Activated CD4-positive, alpha-beta T cell treated with anti-CD3 and anti-CD28 coated beads for 1 hour (primary cell): ENCODE measurements at places on chromosomes 16 and 17.

DNA sequence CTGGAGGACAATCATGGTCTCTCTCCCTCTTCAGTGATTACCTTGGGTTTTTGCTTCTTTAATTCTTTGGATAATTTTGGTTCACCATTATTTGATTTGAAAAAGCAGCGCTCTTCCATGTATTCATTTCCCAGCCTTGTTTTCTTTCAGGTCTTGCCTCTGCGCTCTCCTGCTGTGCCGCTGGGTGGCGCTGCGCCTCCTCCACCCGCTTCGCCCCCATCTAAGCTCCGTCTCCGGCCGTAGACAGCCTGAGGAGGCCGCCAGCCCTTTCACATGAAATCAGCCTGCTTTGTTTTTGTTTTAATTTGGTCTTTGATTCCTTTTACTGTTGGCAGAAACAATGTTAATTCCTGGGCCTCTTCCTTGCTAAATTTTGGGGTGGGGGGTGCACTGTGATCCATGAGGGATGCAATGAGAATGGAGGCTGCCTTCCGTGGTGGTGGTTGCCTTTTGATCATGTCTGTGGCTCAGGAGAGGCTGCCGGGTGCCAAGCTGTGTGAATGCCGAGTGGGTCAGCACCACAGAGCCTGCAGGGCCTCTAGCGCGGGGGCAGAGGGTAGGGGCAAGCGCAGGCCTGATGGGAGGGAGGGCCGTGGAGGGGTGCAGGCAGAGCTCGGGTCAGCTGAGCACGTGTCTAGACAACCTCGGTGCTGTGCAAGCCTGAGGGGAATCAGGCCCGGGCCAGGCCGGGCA is 64.1 kb downstream of the PLD6 start:
- DNase-seq = peak; percentile 29

DNA sequence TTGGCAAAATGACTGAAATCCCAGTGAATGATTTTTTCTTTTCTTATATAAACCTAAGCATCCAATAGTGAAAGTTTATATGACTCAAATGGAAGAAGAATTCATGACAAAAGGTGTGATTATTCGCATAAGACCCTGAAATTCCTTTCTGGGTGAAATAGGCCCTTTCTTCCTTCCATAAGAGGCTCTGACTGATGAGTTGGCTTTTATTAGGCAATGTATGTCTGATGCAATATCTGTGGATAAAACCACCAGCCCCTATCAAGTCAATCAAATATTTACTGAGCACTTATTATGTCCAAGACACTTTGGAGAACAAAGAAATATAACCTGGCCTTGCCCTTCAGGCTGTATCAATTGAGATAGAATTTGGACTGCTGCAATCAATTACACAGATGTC is 316.6 kb downstream of the CDH13 start:
- DNase-seq = no peak

DNA sequence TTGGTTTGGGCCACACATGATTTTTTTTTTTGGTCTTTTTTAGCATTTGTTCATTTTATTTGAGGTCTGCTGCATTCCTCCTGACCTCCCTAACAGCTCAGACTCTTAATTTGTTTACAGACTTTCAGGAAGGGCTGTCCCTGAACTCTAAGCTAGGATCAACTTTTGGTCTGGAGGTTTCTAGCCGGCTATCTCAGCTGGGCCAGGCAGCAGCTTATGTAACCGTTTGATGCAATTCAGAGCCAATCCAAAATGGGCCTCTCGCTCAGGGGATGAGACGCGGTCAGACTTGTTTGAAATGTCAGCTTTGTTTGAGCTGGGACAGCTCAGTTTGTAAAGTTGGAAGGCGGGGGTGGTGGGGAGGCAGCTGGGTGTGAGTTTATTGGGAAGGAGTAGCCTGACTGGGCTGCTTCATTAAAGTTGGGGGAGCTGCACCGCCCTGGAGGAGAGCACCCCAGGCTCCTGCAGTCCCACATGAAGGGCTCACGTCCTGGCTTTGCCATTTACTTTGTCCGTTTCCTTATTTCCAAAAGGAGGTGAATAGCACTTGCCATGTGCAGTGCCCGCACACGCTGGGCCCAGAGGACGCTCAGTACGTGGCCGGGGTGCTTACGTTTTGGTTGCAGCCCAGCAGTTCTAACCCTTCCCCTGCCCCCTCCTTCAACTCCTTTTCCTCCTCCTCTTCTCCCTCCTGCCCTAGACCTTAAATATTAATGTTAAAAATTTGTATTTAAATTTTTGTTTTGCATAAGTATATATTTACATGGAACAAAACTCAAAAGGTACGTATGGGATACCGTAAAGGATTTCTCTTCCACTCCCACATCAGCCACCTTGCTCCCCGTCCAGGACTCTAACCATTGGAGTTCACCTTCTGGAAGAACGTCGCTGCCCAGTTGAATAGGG is 121.2 kb downstream of the SNX29 start:
- no peak for DNase-seq

GRCh38 chr17:63946440-63947363 is 14.6 kb upstream of the CD79B start:
- peak; percentile 35 for DNase-seq

DNA sequence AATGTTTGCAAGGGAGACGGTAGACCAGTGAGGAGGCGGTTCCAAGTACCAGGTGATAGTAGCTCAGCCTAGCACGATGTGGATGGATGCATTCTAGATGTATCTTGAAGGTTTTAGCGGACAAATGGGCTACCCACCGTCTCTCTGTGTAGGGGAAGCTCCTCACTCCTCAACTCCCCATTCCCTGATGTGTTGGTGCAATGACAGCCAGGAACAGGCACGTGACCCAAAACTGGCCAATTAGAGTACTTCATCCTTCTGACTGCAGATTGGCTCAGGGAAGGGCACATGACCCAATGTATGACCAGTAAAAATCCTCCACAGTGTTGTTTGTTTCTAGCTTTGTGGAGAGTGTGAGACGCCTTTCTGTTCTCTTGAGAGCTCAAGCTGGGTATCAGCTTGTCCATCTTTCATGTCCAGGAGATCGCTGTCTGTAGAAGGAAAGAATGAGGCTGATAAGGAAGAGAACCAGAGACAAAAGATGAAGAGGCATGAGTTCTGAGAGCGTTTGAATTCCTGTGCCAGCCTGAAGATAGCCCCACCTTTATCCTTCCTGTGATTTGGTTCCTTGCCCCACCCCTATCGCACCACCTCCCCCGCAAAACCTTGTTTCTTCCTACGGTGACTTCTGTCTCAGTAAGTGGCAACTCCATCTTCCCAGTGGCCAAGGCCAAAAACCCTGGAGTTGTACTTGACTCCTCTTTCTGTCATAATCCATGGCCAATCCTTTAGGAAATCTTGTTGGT is 2.3 kb upstream of the BORCS6 start:
- no peak for DNase-seq

DNA sequence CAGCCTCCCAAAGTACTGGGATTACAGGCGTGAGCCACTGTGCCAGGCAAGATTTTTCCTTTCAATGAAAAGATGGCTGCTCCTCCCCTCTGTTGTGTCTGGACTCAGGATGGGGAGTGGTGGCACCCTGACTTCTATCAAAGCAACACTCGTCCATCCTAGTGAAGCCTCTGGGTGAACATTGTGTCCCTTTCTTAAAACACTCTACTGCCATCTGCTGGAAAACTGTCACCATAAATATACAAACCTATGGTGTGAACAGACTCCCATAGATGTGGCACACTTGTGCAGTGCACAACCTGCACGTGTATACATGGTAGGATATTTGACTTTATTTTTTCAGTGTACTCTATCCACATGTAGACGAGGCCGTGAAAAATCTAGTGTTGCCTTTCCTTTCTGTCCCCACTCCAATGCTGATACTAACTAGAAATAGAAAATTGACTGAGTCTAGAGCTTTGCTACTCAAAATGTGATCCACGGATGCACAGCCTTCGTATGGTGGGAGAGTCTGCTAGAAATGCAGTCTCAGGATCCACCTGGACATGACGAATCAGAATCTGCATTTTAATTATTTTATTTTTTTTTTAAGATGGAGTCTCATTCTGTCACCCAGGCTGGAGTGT is 55.9 kb upstream of the PLCG2 start:
- DNase-seq = no peak

DNA sequence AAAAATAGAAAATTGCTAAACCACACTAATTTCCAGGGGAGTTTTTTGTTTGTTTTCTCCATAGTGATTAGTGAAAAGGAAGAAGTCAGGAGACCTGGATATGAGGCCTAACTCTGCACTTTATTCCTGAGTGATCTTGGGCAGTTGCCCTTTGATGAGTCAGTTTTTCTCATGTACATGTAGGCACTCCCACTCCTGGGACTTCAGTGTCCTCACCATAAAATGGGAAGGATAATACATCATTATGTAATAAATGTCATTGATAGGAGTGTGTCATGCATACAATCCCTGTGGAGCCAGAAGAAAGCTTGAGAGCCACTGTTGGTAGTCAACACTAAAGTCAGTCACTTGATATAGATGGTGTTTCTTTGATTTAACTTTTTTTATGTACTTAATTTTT is 32.5 kb downstream of the WIPF2 start:
- DNase-seq = no peak

GRCh38 chr16:12193692-12194091 is 217.2 kb downstream of the SNX29 start:
- no peak for DNase-seq

DNA sequence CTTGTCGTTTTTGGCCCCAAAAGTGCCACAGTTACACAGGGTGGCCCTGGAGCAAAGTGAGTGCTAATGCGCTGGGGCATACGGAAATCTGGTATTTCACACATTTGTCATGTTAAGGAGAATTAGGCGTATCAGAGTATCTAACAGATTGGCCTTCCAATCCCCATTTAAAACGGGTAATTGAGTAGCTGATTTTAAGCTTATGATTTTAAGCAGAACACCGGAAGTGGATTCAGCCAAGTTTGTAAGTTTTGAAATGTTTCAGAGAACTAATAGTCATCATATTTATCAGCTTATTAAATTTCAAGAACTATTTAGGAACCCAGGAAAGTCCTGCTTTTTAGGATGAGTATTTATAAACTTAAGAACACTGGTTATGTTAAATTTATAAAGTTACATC is 19.5 kb downstream of the LRRC75A start:
- DNase-seq = no peak

DNA sequence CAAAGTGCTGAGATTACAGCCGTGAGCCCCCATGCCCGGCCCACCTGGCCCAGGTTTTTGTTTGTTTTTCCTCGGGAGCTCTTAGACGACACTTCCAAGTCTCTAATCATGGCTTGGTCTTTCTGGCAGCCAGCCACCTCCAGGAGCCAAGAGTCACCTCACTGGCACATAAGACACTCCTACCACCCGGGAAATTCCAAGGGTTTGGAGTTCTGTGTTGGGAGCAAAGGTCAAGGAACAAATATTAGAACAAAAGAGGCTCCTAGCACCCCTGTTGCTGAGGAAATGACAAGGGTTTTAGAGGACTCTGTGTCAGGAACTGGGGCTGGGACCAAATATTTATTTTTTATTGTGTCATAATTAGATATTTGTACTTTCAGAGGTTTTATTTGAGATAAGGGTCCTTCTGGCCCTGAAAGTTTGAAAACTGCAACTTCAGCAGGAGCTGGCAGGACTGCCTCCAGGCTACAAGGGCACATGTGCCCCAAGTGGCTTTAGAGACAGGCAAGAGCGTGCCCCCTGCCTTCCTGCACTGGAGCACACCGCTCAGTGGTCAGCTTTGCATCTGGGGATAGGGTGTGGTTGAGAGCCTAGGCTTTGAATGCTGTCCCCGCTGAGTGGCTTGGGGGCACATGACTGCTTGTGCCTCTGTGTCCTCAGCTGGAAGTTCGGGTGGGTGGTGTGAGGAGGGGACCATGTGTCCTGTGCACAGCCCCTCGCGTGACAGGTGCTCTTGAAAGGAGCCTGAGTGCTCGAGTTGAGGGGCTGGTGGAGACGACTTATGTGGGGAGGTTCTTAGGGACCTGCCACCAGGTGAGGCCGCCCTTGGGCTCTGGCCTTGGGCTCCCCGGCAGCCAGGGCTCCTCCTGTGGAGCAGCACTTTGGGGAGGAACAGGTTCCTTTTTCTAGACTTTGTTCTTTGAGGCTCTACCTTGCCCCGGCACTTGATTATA is 29.7 kb downstream of the MGRN1 start:
- DNase-seq = no peak

DNA sequence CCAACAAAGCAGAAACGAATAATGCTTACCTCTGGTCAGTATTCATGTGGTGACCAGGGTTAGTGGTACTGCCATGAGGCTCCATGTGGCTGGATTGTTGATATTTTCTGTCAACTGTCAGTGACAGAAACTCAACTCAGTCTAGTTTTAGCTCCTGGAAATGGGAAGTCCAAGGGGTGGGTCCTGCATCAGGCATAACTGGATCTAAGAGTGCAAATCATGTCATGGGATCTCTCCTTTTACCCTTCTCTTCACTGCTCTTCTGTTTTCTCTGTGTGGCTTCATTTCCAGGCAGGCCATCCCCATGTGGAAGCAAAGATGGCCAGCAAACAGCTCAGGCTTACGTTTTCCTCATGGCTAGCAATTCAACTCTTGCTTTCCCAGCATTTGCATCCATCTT is 39.0 kb upstream of the DHX40 start:
- no peak for DNase-seq

DNA sequence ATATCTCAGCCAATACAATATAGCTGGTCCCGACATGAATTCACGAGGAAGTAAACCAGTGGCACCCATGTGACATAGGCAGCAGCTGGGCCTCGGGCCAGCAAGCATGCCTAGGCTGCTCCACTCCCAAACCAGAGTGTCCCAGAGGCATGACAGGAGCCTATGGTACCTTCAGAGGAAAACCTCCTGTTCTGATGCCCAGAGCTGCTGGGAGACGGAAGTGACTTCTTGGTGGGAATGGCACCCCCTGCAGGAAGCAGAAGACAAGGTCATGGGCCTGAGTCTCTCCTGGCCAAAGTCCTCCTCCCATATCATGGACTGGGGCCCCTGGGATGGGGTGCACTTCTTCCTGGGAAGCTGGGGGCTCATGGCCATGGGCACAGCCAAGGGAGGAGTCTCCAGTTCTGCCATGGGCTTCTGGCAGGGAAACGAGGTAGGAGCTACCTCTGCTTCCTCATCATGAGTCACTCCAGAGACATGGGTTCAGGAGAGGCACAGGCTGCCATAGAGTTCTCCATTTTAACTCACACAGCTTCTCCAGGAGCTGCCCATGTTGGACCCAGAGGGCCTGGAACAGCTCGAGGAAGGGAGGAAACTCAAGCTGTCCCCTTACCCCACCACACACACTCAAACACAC is 13.4 kb downstream of the FBF1 start:
- no peak for DNase-seq

DNA sequence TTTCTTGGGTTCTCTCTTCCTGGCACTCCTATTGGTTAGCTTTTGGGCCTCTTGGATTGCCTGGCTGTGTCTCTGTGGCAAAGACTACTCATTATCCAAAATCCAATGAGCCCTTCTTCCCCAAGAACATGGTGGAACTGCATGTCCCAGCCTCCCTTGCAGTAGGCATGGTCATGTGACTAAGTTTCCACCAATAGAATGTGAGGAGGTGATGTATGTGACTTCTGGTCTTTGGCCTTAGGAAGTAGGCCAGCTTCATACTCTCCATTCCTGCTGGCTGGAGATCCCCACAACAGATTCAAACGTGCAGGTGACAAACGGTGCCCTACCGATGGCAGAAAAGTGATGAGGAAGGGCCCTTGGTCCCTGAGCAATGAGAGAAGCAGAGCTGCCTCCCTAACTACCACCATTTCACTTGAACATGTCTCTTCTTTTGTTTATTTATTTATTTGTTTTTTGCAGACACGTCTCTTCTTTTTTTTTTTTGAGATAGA is 17.3 kb upstream of the SPN start:
- no peak for DNase-seq
